ENCODE measurements at places on chromosomes 12 and 14. TPM values are rescaled to one million over a fixed set of nuclear protein-coding genes. Genes with fewer than 3 reads are reported as not detected.

Gene ADAM20
- not detected for total RNA-seq

Gene TRPV4
- 0.08 TPM for total RNA-seq

Gene RD3L
- not detected for total RNA-seq

Gene TSPAN8
- 0.67 TPM for total RNA-seq

Gene OTUB2
- 4.4 TPM for total RNA-seq
